ENCODE measurements at places on chromosomes 7 and 10.

- no peak for DNase-seq
These were observed 17.8 kb downstream of the ESYT2 start for GRCh38 chr7:158811461-158811860.

- no peak for DNase-seq
These were observed 22.5 kb downstream of the CALHM2 start for GRCh38 chr10:103429647-103430046.

GRCh38 chr7:131723926-131724325, 167.5 kb upstream of the PODXL start:
- no peak for DNase-seq

- DNase-seq: no peak
These were observed 16.9 kb upstream of the KIF5B start for GRCh38 chr10:32073128-32073527.

- no peak for DNase-seq
These were observed 47.1 kb upstream of the DNAH11 start for GRCh38 chr7:21495731-21496130.

GRCh38 chr10:76492026-76492425, 1060.6 kb downstream of the LRMDA start:
- no peak for DNase-seq

- DNase-seq: no peak
These were observed 66.9 kb upstream of the SFMBT2 start for GRCh38 chr10:7477538-7478334.

GRCh38 chr7:113890331-113891030, 28.3 kb downstream of the PPP1R3A start:
- no peak for DNase-seq

DNA sequence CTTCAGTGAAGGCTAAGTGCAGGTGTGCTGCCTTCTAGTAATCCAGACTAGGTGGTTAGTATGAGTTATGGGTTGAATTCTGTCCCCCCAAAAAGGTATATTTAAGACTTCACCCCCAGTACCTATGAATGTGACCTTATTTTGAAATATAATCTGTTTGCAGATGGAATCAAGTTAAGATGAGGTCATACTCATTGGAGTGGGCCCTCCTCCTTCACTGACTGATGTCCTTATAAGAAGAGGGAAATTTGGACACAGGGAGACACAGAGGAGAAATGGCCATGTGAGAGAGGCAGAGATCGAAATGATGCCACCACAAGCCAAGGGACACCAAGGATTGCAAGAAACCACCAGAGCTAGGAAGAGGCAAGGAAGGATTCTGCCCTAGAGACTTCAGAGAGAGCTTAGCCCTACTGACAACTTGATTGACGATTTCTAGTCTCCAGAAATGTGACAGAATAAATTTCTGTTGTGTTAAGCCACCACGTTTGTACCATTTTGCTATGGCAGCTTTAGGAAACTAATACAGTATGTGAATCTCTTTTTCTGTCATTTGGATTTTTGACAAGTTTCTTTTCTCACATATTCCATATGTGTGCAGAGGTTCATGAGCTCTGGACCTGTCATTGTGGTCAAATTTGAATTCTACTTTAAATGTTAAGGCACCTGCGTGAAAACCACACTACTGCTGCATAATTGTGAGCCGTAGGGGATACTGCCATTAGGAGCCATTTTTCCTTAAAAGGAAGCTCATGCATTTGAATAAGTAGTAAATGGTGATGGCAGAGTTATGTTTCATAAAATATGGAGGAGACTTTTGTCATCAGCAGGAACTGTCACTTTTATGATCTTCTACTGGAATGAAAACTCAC, 2.6 kb upstream of the RPA3 start:
- DNase-seq: no peak

DNA sequence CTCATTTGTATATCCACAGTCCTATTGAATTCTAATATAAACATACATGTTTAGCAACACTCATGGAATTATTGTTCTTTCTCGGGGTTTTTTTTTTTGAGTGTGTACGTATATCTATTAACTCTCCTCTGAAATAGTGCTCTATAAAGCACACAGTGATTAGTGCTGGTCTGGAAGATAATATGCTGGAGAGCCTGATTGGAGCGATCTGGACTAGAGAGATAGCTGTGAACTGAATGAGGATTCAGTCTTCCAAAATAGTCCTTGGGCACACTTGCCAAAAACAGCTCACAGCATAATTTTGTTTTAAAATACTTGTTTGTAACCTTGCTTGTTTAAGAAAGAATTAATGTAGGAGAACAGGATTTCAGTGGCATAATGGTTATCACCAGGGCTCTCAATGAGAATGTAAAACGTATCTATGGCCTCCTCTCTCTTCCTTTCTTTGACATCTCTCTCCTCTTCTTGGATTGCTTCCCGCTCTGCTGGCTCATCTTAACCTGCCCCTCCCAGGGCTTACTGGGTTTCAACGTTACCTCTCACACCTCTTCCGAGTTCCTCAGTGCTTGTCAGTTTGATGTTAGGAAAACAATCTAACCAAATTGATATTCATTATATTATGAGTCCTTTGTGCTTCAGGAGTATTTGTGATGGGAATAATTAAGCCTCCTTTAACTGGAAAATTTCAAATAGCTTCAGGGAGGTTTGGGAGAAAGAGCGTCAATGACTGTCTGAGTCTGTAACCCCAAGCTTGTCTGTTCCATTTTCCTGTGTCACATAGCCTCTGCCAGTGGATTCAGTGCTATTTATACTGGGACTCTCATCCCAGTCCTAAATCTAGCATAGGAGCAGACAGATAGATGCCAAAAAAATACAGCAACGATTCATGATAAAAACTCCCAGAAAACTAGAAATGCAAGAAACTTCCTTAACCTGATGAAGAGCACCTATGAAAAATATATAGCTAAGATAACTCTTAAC, 16.2 kb upstream of the AGK start:
- no peak for DNase-seq

GRCh38 chr10:52216852-52217251, 97.2 kb upstream of the DKK1 start:
- DNase-seq: no peak

DNA sequence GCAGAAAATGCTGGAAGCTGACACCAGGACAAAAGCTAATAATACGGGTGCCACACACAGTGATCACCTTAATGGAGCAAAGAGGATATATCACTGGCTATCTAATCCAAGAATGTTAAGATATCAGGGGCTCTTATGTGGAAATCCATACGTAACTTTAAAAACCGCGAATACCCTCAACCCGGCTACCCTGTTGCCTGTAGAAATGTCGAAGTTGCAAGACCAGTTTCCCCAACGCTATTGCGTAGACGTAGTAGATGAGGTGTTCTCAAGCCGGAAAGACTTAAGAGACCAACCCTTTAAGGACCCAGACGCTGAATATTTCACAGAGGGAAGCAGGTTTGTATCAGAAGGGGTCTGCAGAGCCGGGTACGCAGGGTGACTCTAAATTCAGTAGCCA, 7.9 kb upstream of the CYREN start:
- DNase-seq: no peak

DNA sequence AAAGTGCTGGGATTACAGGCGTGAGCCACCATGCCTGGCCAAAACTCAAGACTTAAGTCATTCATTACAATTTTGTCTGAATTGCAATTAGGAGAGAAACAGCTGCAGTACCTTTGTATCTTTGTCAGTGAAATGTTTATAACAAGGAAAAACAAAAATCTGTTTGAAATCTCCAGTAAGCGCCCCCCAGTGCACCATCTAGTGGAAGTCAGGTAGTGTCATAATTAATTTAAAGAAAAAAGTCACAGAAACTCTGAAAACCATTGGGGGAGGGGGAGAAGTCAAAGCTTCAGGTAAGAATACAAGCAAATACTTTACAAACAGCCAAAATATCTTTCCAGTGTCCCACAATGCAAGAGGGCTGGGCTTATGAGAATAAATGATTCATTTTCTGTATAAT, 2.8 kb downstream of the MPP7 start:
- DNase-seq: no peak

GRCh38 chr10:59216178-59216869, 39.9 kb downstream of the PHYHIPL start:
- no peak for DNase-seq

GRCh38 chr10:30422981-30423654, 10.9 kb upstream of the MAP3K8 start:
- no peak for DNase-seq

All from NCI-H774 (cell line).